ENCODE measurements at places on chromosomes 1 and 21. TPM values are rescaled to one million over a fixed set of nuclear protein-coding genes. Genes with fewer than 3 reads are reported as not detected.

DNA sequence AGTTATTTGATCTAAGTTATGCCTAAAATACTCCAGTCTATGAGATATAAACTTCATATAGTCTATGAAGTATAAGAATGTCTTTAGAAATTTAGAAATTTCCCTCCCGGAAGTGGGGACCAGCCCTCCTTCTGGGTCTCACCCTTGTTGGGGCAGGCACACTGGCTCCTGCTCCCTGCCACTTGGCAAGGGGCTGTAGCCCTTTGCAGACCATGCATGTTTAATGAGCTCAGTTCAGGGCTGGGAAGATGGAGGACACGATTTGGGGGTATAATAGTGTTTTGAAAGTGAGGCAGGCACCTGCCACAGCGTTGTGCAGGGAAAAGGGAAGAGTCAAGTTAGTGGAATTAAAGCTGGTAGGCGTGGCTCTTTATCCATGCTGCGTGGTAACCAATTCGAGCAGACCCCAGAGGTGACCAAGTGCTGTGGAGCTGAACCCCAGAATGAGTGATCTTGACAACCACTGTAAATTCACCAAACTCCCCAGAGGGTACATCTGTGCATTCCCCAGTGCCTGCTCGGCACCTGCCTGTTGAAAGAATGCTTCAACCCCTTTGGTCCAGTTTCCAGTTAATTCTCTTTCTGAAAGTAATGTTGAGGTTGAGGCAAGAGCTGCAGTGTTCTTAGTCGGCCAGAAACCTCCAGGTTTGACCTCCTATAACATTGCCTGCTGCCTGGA, 79.6 kb downstream of the DOP1B start:
- ATAC-seq, result no peak

The HSPA6 gene
- total RNA-seq, result 1.4 TPM

GRCh38 chr1:41844255-41844654, 74.5 kb downstream of the HIVEP3 start:
- ATAC-seq, result no peak

The FMO4 gene
- total RNA-seq, result 1.9 TPM

GRCh38 chr1:92366040-92366395, 67.2 kb downstream of the RPAP2 start:
- no peak for ATAC-seq

- ATAC-seq, result no peak
Measured at GRCh38 chr1:114676115-114676514, 6.3 kb upstream of the DENND2C start.

GRCh38 chr1:230377324-230377723, 48.8 kb downstream of the PGBD5 start:
- no peak for ATAC-seq
